ENCODE measurements at places on chromosomes 4 and X. TPM values are rescaled to one million over a fixed set of nuclear protein-coding genes. Genes with fewer than 3 reads are reported as not detected.
A peak's percentile ranks its signal among the peaks of the same experiment; 100 is the strongest.

The ARHGAP24 gene
- total RNA-seq, result not detected

The ARX gene
- total RNA-seq, result not detected

The TEX13C gene
- not detected for total RNA-seq

The NSG1 gene
- 2.1 TPM for total RNA-seq

The COL4A6 gene
- total RNA-seq, result not detected

The N4BP2 gene
- 18.8 TPM for total RNA-seq

The FAM9C gene
- total RNA-seq, result not detected

The GLUD2 gene
- total RNA-seq, result 0.62 TPM

The PSAPL1 gene
- total RNA-seq, result not detected

The ITM2A gene
- 99.5 TPM for total RNA-seq

The DMP1 gene
- total RNA-seq, result not detected

The STPG2 gene
- not detected for total RNA-seq

The ADH1B gene
- not detected for total RNA-seq

The ASB5 gene
- not detected for total RNA-seq

The PRICKLE3 gene
- 9.2 TPM for total RNA-seq

The ART3 gene
- total RNA-seq, result not detected

The CWH43 gene
- total RNA-seq, result not detected

The KLB gene
- total RNA-seq, result not detected

- H3K4me1 ChIP-seq, result no peaks in the 10 kb centered on the region
- H3K27me3 ChIP-seq, result no peaks in the 10 kb centered on the region
- H3K27ac ChIP-seq, result no peak overlapping the region
Measured at GRCh38 chr4:35105486-35105885, 1138.8 kb downstream of the ARAP2 start.

- no peaks in the 10 kb centered on the region for H3K36me3 ChIP-seq
- no peak overlapping the region for H3K27ac ChIP-seq
- no peak for DNase-seq
- H3K4me1 ChIP-seq, result no peaks in the 10 kb centered on the region
- no peaks in the 10 kb centered on the region for H3K27me3 ChIP-seq
- no peak overlapping the region for H3K4me3 ChIP-seq
Measured at GRCh38 chrX:34275699-34276098, 143.6 kb upstream of the FAM47A start.

DNA sequence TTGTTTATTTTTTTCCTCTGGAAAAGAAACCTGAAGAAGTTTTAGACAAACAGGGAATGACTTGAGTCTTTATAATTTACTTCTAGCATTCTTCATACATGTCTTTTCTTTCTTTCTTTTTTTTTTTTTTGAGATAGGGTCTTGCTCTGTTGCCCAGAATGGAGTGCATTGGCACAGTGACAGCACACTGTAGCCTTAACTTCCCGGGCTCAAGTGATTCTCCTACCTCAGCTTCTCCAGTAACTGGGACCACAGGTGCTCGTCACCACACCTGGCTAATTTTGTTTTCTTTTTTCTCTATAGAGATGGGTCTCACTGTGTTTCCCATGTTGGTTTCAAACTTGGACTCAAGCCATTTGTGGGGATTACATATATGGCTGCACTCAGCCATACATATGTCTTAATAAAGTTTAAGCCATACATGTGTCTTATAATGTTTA, 71.8 kb downstream of the RAPGEF2 start:
- H3K4me3 ChIP-seq, result no peak overlapping the region
- no peaks in the 10 kb centered on the region for H3K36me3 ChIP-seq
- H3K4me1 ChIP-seq, result peaks cover 75% of the 10 kb centered on the region
- no peak for DNase-seq
- H3K27me3 ChIP-seq, result no peaks in the 10 kb centered on the region
- H3K27ac ChIP-seq, result no peak overlapping the region

GRCh38 chr4:113328514-113328913, 279.1 kb downstream of the ANK2 start:
- peak; percentile 13 for DNase-seq
- no peak overlapping the region for H3K27ac ChIP-seq
- no peaks in the 10 kb centered on the region for H3K36me3 ChIP-seq
- no peaks in the 10 kb centered on the region for H3K4me1 ChIP-seq
- H3K27me3 ChIP-seq, result peaks cover 6% of the 10 kb centered on the region

DNA sequence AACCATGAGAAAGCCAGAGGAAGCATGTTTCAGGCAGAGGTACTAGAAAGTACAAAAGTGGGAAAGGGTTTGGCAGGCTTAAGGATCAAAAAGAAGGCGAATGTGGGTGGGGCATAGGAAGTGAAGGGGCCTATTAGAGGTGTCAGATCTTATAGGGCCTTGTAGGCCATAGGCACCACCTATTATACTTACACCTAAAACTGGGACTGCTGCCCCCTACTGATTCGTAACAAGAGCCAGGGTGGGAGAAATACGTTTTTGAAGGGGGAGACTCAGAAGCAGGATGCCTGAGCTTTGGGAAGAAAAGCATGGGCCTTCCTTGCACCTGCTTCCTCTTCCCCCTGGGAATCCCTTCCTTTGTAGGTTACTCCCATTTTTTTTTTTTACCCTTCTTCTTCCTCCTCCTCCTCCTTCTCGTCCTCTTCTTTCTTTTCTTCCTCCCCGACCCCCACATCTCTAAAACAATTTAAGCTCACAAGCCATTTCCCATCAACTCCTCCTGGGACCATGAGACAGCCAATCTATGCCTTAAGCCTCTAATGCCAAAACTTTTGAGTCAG, 40.7 kb upstream of the GPC3 start:
- no peak overlapping the region for H3K27ac ChIP-seq
- H3K36me3 ChIP-seq, result no peaks in the 10 kb centered on the region
- peaks cover 6% of the 10 kb centered on the region for H3K4me1 ChIP-seq
- no peaks in the 10 kb centered on the region for H3K27me3 ChIP-seq
- DNase-seq, result no peak

GRCh38 chr4:169675825-169676224, 55.4 kb downstream of the CLCN3 start:
- no peaks in the 10 kb centered on the region for H3K27me3 ChIP-seq
- no peak overlapping the region for H3K27ac ChIP-seq
- no peak for DNase-seq

- no peak for DNase-seq
- no peaks in the 10 kb centered on the region for H3K36me3 ChIP-seq
- H3K27ac ChIP-seq, result no peak overlapping the region
- no peak overlapping the region for H3K4me3 ChIP-seq
- no peaks in the 10 kb centered on the region for H3K27me3 ChIP-seq
Measured at GRCh38 chrX:145533534-145533933, 284.1 kb upstream of the SLITRK2 start.

- no peak for DNase-seq
- H3K4me1 ChIP-seq, result no peaks in the 10 kb centered on the region
- H3K4me3 ChIP-seq, result no peak overlapping the region
- no peaks in the 10 kb centered on the region for H3K36me3 ChIP-seq
- no peak overlapping the region for H3K27ac ChIP-seq
- peaks cover 2% of the 10 kb centered on the region for H3K27me3 ChIP-seq
Measured at GRCh38 chr4:82780752-82781231, 17.8 kb downstream of the SCD5 start.

- no peak overlapping the region for H3K27ac ChIP-seq
- no peaks in the 10 kb centered on the region for H3K36me3 ChIP-seq
- H3K4me1 ChIP-seq, result no peaks in the 10 kb centered on the region
- H3K4me3 ChIP-seq, result no peak overlapping the region
Measured at GRCh38 chr4:16938512-16939040, 40.1 kb upstream of the LDB2 start.

DNA sequence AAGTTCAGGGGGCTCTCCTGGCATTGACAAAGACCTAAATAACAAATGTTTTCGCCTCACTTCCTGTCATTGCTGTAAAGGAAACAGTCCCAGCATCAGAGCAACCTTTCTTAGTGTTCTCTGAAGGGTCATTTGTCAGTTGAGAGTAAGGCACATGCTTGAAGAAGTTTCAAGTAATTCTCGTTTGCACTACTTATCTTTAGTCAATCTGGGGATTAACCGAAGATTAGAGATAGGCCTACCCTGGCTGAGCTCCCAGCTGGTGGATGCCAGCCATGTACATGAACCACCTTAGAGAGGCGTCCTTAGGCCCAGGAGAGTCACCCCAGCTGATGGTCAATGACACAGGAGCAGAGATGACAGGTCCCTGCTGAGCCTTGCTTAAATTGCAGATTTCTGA, 189.9 kb upstream of the PGRMC2 start:
- H3K36me3 ChIP-seq, result no peaks in the 10 kb centered on the region
- no peak for DNase-seq
- H3K27ac ChIP-seq, result no peak overlapping the region
- H3K4me1 ChIP-seq, result no peaks in the 10 kb centered on the region
- H3K27me3 ChIP-seq, result no peaks in the 10 kb centered on the region
- H3K4me3 ChIP-seq, result no peak overlapping the region

GRCh38 chrX:47662144-47662657, 3.2 kb upstream of the UXT start:
- H3K4me1 ChIP-seq, result peaks cover 29% of the 10 kb centered on the region
- peak; percentile 76 for DNase-seq
- H3K27me3 ChIP-seq, result no peaks in the 10 kb centered on the region

DNA sequence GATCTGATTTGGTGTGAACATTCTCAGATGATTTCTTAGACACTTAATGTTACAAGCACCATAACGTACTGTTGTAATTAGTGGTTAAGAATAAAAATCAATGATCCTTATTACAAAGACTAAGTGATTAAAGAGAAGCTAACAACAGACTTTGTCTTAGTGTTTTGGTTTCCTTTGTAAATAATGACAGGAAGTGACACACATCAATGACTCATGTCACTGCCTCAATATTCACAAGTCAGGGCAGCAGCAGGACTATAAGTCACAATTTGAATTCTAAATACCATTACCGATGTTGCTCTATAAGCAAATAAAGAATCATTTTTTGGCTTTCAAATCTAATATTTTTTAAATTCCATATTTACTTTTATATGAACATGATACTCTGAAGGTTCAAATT, 115.8 kb upstream of the FAT4 start:
- no peak for DNase-seq
- no peaks in the 10 kb centered on the region for H3K27me3 ChIP-seq
- H3K36me3 ChIP-seq, result no peaks in the 10 kb centered on the region
- no peaks in the 10 kb centered on the region for H3K4me1 ChIP-seq
- no peak overlapping the region for H3K27ac ChIP-seq

DNA sequence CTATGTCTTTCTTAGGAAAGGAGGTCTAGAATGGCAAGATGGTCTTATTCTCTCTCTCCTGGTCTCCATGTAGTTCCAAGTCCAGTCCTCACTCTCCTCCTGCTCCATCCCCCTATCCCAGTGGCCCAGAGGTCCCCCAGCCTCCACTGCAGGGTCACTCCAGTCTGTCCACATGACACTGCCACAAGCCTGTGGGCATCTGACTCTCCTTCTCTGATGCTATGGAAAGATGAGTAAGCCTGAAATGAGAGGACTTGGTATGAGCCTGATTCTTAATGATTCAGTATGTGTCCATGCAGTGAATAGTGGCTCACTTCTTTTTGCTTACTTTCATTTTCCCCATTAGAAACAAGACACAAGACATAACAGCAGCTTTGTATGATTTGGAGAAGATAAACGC, 516.8 kb upstream of the ADGRL3 start:
- H3K36me3 ChIP-seq, result no peaks in the 10 kb centered on the region
- no peak for DNase-seq
- H3K27me3 ChIP-seq, result no peaks in the 10 kb centered on the region
- no peak overlapping the region for H3K27ac ChIP-seq
- no peak overlapping the region for H3K4me3 ChIP-seq

DNA sequence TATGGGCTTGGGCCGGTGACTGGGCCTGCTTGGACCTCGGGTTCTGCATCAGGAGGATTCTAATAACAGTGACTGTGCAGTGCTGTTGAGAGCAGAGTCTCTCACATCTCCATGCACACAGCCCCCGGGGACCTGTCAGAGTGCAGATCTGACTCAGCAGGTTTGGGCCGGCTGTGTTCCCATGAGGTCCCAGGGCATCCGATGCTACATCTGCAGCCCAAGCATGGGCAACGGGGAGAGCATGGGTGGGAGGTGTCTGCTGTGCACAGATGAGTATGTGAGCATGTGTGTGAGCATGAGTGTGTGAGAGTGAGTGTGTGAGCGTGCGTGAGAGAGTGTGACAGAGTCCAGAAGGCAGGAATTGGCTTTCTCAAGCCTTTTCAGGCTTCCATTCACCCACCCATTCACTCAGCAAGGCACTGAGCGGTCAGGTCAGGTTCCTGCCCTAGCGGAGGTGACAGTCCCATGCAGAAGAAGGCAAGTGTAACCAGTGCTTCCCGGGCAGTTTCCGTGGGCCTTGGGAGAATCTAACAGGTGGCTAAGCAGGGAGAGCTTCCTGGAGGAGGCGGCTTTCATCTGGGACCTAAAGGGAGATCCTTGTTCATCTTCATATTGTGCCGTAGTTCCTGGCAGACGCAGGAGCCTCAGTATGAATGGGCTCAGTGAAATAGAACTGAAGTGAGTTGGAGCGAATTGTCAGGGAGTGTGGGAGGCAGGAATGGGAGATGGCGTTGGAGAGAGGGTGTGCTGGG, 62.6 kb downstream of the SORCS2 start:
- no peak for DNase-seq
- no peak overlapping the region for H3K27ac ChIP-seq
- no peaks in the 10 kb centered on the region for H3K4me1 ChIP-seq
- H3K36me3 ChIP-seq, result no peaks in the 10 kb centered on the region
- H3K27me3 ChIP-seq, result peaks cover 7% of the 10 kb centered on the region
- no peak overlapping the region for H3K4me3 ChIP-seq

GRCh38 chrX:28889591-28890090, 302.4 kb downstream of the IL1RAPL1 start:
- H3K27ac ChIP-seq, result no peak overlapping the region
- no peaks in the 10 kb centered on the region for H3K27me3 ChIP-seq
- DNase-seq, result no peak
- H3K36me3 ChIP-seq, result no peaks in the 10 kb centered on the region

DNA sequence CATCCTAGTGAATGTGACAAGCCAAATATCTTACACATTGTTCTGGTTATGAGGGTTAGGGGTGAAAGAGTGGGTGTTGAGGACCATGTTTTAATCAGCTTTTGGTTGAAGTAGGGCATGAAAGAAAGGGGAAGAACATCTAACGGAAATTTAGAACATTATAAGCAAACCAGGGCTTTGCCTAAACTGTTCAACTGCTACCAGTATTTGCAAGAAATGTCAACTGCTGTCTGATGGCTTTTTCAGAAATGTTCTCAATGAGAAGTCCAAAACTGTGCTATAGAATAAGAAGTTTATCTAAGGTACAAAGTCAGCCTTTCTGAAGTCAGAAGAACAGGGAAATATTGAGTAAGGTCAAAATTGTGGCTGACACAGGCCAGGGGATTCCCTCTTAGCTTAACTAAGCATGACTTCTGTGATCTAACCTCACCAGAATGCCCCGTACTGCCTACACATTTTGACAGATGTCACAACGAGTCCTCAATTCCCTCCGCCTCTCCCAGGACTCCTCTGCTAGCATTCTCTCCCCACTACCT, 67.1 kb downstream of the DTHD1 start:
- peak; percentile 74 for DNase-seq
- H3K27ac ChIP-seq, result peak overlapping the region; percentile 70
- H3K36me3 ChIP-seq, result no peaks in the 10 kb centered on the region

DNA sequence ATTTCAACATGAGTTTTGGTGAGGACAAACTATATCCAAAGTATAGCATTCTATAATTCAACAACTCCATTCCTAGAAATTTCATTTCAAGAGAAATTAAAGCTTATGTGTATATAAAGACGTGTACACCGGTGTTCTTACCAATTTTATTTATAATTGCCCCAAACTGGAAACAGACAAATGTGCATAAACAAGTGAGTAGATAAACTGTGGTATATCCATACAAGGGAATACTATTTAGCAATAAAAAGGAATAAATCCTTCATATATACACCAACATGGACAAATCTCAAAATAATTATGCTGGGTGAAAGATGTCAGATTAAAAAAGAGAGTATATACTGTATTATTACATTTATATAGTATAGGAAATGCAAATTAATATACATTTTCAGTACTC, 19.9 kb downstream of the HNRNPH2 start:
- DNase-seq, result no peak
- H3K27ac ChIP-seq, result no peak overlapping the region
- H3K4me1 ChIP-seq, result peaks cover 11% of the 10 kb centered on the region
- H3K27me3 ChIP-seq, result no peaks in the 10 kb centered on the region

Measured in activated naive CD4-positive, alpha-beta T cell treated with anti-CD3 and anti-CD28 coated beads for 36 hours (primary cell).